Immature natural killer cell (primary cell): ENCODE measurements at places on chromosomes 3 and 15. TPM values are rescaled to one million over a fixed set of nuclear protein-coding genes. Genes with fewer than 3 reads are reported as not detected.

STRC gene
- not detected for polyA plus RNA-seq

EPB42 gene
- polyA plus RNA-seq = not detected

SLTM gene
- 17.3 TPM for polyA plus RNA-seq

DAPK2 gene
- polyA plus RNA-seq = 4.5 TPM

TRAK1 gene
- 4.4 TPM for polyA plus RNA-seq

CCDC54 gene
- not detected for polyA plus RNA-seq

OR5K2 gene
- not detected for polyA plus RNA-seq

WNT7A gene
- not detected for polyA plus RNA-seq

GOLGA8T gene
- polyA plus RNA-seq = 0.16 TPM

COL6A5 gene
- not detected for polyA plus RNA-seq
